ENCODE measurements at places on chromosomes 16 and 17.

DNA sequence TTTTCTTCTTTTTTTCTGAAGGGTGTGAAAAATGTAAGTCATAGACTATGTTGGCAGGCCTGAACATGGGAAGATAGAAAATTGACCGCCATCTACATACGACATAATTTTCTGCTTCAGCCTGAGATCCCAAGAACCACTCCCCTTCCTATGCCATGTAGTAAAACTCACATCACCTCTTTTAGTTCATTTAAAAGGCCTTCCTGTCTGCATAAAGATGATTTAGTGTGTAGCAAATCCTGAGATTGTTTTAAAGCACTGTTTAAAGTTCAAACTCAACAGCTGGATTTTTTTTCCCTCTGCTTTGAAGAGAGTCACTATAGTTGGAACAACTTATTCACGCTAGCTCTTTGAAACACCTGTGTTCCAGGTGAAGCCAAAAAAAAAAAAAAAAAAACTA is 101.5 kb downstream of the NLK start:
- no peak for DNase-seq

- no peak for DNase-seq
Observed at GRCh38 chr16:56116577-56116964, 74.7 kb upstream of the GNAO1 start.

- peak; percentile 45 for DNase-seq
Observed at GRCh38 chr17:45149669-45150664, 1.7 kb downstream of the HEXIM1 start.

DNA sequence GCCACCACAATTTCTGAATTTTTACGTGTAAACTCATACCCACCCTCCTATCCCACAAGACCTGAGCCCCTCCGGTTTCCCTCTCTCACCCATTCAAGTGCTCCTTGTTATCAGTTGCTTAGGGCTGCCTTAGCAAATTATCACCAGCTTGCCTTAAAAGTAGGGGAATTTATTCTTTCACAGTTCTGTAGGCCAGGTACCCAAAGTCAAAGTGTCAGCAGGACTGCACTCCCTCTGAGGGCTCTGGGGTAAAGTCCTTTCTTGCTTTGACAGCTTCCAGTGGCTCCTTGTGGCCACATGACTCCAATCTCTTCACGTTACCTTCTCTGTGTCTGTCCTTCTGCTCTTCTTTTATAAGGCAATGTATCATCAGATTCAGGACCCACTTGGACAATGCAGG is 7.9 kb upstream of the TMEM220 start:
- no peak for DNase-seq

GRCh38 chr16:49529411-49530045 is 155.9 kb downstream of the C16orf78 start:
- DNase-seq, result no peak
